Glutamatergic neuron (in vitro differentiated cells): ENCODE measurements at places on chromosomes 7 and 10. TPM values are rescaled to one million over a fixed set of nuclear protein-coding genes. Genes with fewer than 3 reads are reported as not detected.

DNA sequence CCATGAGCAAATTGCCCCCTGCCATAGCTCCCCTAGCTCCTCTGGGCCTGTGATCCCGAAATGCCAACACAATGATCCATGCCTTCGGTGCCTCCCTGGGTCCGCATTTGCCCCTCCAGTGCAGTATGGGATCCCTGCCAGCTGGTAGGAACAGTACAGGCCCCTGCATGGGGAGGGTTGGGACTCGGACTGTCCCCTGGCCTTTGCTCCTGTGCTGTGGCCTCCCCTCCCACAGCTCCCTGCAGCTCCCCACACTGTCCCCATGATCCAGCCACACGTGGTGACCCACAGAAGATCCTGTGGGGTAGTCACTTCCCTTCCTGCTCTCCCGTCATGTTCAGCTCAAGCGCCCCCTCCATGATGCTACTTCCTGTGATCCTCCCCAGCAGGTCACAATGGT lies 140.3 kb downstream of the MAPK8 start:
- DNase-seq: no peak

DNA sequence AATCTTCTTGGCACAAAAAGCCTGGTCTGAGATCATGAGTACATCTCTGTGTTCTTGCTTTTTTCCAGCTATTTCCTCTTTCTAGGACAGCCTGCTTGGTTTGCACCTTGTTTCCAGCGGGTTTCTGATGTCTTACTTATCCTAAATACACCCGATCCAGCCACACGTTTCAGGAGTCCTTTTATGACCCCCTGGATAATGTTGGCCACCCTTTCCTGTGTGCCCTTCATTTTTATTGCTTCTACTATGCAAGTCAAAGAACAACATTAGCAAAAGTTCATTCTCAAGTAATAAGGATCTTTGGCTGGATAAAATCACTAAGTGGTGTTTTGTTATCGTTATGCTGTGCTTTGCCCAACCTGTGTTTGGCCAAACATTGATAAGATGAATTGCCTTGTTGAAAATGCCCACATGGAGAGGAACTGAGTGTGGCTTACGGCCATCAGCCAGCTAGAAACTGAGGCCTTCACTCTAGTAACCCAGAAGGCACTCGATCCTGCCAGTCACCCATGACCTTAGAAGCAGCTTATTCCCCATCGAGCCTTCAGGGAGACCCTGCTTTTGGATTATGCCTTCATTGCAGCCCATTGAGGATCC lies 28.7 kb upstream of the AKR1C1 start:
- no peak for DNase-seq

GRCh38 chr10:48503293-48503911 lies 101.5 kb downstream of the ARHGAP22 start:
- no peak for DNase-seq

DNA sequence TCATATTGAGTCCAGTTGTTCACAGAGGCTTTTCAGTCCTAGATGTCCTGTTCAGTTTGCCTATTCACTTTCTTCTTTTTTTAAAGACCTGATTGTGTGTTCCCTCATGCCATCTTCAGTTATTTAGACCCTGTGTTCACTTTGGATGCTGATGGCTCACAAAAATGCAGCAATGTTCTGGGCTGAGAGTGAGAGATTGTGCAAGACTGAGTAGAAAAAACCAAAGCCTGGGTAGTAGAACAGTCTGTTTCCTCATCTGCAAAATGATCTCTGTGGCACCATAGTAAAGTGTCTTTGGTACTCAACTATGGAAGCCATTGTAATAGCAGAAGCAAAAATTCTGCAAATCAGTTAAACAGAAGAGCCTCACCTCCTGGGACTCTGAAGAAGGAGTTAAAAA lies 43.2 kb downstream of the AKR1B1 start:
- no peak for DNase-seq

The CTTNBP2 gene
- 22.2 TPM for total RNA-seq

DNA sequence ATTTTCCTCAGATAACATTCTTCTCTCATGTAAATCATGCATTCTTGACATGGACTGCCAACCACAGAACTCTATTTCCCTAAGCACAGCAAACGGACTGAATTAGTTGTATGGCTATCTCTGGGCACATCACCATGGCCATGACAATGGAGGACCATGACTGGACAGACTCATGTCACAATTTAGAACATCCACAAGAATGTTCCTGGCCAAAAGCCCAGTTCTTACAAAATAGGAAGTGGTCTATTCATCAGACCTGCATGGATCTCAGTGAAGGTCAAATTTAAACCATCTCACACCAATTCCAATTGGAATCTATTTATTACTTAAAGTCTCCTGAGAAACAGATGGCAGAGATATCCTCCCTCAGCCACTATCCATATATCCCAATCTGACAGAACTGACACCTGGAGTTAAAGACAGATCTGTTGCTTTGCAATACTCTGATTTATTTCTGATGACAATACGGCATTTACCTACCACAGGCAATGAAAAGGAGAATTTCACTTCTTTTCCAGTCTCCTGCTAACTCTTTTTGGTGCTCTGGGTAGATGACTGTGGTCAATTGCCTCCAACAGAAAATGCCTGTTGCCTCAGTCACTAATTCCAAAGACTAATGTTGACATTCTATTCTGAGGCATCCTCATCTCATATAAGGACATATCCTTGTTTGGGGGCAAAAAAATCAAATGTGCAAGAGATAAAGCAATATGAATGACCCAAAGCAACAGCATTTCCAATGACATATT lies 254.8 kb downstream of the HTR7 start:
- DNase-seq: no peak

DNA sequence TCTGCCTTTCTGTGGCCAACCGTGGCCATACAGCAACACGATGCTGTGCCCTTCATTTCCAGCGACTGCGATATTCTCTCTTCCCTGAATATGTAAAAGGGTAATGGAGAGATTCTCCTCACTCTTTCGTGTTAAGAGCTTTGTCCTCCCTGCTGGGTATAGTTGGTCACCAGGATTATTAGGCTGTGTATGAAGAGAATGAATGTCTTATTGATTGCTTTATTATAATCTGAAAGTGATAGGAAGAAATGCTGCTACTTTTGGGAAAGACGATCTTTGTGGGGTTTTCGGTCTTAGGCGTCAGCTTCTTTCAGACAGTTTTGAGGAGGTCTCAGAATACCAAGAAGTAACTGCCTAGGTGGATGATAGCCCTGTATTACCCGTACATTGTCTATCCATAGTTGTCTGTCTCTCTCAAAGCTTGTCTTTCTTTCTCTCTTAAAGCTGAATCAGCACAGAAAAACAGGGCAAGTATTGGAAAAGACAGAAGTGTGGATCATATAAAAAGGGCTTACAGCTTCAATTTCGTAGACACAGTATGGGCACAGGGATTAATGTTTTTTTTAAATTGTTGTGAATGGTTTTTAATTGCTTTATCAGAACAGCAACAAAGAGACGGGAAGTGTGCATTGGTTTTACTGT lies 1.2 kb downstream of the AHCYL2 start:
- DNase-seq: no peak

The MKX gene
- total RNA-seq: 0.42 TPM

DNA sequence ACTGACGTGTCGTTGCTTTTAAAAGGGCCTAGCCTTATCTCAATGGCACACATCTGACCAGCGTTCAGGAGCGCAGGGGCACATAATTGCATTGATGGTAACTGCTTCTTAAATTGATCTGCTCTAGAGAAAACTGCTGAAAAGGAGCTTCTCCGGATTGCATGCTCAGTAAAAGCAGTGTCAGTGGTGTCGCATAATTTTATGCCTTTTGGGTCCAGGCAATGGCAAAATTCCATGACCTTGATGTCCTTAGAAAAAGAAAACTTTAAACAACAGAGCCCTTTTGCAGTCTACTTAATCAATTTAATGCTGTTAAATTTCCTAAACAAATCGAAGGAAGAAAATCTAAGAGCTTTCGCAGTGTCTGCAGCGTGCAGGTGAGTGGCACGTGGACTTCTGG lies 75.7 kb downstream of the PTPRE start:
- DNase-seq: no peak

DNA sequence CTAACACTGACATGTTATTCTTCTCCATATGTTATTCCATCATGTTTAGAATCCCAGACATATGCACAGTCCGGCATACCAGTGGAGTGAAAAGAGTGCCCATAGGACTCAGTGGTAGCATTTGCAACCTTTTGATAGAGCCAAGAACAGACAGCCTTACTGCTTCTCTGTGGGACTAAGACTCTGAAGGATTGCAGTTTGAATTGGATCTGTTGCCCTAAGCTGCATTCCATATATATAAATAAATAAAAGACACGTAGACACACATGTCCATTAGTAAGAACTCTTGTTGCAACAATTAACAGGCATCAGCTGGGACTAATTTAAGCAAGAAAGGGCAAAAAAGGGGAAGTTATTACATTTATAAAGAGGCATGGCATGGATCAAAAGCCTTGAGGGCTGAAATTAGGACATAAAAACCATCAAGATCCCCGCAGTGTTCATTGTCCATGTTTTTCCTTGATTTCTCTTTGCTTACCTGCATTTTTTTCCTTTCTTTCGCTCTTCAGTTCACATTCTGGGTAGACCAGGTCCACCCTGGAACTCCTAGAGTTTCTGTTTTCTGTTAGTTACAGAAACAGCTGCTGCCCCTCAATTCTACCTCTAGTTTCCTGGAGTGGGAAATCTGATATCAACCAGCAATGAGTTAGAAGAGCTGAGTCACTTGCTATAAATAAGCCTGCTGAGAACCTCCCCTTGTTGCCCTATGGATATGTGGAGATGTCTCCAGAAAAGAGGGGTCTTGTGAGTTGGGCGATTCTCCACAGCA lies 132.4 kb downstream of the SORCS1 start:
- no peak for DNase-seq

GRCh38 chr10:127349737-127350136 lies 153.3 kb upstream of the INSYN2A start:
- no peak for DNase-seq

GRCh38 chr7:776381-776780 lies 49.3 kb upstream of the PRKAR1B start:
- no peak for DNase-seq

DNA sequence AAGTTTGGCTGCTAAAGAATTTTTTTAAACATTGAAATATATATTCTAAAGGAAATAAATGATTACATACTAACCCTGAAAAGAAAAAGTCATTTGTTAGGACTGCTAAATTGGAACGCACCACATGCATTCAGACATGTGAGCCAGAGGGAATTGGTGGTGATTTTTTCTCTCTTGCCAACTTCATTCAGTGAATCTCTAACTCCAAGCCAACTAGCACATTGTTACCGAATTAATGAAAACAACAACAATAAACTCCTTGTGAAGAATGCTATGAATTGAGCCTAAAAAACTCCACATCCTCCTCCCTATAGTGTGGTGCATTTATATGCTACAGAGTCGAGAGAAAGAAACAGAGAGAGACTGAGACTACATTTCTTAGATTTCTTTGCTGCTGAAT lies 135.5 kb upstream of the CACNA2D1 start:
- DNase-seq: no peak

- DNase-seq: no peak
These were observed 238.8 kb upstream of the BMPER start for GRCh38 chr7:33666531-33666930.

The GIMAP4 gene
- not detected for total RNA-seq

DNA sequence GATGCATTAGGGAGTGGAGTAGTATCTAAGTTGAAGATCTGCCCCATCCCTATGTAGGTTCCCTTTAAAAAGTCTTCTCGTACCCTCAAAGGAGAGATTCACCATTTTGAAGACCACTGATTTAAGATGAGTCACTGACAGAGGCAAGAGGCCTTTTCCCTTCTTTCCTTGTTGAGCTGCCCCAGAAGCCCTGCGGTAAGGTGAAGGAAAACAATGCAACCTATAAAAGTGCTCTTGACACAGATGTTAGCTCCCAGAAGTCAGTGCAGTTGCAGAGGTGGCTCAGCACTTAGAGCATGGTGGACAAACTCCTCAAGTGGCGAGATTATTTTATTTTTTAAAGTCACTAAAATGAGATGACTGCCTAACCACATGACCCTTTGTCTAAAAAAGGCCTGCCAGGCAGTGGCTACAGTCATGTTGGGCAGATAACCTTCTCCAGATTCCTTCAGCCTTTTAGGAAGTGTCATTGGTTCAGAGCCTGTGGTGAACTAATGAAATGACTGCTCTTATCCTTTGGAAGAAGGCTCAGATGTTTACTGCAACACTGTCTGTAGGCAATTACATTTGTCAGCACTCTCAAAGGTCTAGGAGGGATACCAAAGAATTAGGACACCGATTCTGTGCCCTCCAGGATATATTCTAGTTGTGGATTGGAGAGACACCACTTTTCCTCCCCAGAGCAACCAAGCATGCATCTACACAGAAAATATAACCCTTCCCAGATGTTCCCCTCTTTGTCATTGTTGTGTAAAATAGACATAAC lies 88.7 kb downstream of the ARID5B start:
- DNase-seq: no peak

DNA sequence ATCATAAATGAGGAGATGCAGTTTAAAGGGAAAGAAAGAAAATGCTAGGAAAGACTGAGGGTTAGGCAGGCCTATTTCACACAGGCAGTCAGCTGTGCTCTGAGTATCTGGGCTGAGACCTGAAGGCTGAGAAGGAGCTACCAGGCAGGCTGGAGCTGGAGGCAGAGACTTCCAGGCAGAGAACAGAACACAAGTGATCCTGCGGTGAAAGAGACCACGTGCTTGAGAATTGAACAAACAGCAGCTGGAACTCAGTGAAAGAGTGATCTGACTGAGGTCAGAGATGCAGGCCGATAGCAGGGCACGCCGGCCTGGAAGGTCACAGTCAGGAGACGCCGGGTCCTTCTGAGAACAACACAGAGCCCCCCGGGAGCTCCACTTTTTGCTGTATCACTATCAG lies 147.8 kb downstream of the ADAM12 start:
- DNase-seq: no peak

DNA sequence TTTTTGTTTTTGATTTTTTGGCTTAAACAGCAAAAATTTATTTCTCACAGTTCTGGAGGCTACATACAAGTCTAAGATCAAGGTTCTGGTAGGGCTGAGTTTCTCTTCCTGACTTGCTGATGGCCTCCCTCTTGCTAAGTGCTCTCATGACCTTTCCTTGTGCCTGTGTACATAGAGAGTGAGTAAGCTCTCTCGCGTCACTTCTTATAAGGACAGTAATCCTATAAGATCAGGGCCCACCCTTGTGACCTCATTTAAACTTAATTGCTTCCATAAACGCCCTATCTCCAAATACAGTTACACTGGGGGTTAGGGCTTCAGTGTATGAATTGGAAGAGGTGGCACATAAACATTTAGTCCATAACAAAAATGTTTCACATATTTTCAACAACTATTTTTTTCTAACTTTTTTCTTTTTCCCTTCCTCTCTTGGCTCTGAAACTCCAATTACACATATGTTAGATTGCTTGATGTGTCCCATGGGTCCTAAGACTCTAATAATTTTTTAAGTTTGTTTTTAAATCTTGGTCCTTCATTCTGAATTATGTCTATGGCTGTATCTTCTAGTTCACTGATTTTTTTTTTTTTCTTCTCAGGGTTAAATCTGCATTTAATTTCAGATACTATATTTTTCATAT lies 149.8 kb downstream of the HBP1 start:
- DNase-seq: no peak

- DNase-seq: no peak
These were observed 221.7 kb downstream of the ZWINT start for GRCh38 chr10:56139405-56139804.

DNA sequence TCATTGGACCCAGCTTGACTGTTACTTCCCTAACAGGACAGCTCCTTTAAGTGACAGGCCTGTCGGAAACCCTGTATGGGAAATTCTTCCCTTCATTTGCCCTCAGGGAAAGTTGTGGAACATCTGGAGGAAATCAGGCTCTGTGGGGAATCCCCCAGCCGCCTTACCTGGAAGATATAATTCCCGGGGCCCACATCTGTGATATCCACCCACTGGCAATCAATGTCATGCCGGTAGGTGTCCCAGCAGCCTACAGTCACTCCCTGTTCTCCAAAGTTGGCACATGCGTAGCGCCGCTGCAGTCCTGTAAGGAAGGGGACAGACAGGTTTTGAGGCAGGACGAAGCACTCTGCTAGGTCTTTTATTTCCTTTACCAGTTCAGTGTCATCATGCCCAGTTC lies 16.6 kb downstream of the LOXL4 start:
- DNase-seq: no peak
